ENCODE measurements at places on chromosomes 1 and 21.

- no peak for DNase-seq
These were observed 701.0 kb downstream of the PTPRU start for GRCh38 chr1:29937356-29937755.

DNA sequence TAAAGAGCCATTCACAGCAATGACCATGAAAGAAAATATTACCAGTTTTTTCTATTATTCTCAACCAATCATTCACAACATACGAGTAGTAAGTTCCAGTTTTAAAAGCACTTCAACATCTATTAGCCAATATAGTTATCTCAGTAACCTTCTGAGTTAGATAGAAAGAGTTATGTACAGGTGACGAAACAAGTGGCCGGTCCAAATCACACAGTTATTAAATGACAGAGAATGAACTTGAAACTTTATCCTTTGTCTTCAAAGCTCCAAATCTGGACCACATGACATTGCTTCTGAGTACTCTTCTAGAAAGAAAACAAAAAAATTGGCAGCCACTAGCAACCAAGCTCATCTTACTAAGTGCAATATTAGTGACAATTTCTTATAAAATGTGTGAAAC is 393.8 kb downstream of the OMA1 start:
- DNase-seq: no peak

GRCh38 chr21:45050345-45050796 is 24.0 kb upstream of the ADARB1 start:
- DNase-seq: no peak

DNA sequence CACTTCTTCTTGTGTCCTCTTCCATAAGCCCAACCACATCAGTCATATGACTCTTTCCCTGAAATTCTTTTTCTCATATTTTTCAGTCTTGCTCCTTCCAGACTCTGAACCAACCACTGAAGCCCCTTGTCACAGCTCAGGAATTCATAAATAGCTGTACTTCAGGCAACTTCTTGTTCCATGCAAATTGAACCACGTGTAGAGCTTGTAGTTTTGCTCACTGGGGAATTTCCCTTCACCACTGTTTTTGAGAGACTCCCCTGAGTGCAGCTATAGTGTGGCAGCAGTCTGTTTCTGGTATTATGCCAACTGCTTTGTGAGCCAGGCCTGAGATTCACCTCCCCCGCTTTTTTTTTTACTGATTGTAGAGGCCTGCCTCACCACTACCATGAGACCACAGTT is 150.3 kb upstream of the SPAG17 start:
- no peak for DNase-seq

- DNase-seq: no peak
These were observed 87.3 kb downstream of the TBX15 start for GRCh38 chr1:118900643-118901440.

DNA sequence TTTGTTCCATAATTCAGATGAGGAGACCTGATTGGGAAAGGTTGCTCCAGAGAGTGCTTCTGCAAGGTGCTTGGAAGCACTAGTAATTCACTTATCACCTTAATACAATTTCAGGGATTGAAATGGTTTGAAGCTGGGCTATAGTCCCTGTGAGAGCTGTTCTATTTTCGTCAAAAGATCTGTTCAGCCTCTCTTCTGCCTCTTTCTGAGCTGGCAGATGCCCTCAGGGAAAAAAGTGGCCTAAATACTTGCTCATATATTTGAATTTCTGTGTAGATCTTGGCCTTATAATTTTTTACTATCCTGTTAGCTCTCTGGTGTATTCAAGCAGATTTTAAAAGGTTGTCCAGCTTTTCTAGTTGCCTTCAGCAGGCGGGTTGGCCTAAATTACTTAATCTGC is 22.3 kb downstream of the C1orf146 start:
- no peak for DNase-seq
